ENCODE measurements at places on chromosomes 12 and 14. TPM values are rescaled to one million over a fixed set of nuclear protein-coding genes. Genes with fewer than 3 reads are reported as not detected.

Gene VDR
- total RNA-seq = 25.0 TPM

Gene NANOG
- not detected for total RNA-seq

Gene MCRS1
- total RNA-seq = 45.0 TPM

Gene RAB15
- total RNA-seq = 7.0 TPM

Gene SLC38A6
- 14.1 TPM for total RNA-seq

Gene SYCP3
- total RNA-seq = not detected

Gene FOXM1
- total RNA-seq = 17.4 TPM

Gene PRIM1
- 30.3 TPM for total RNA-seq

GRCh38 chr14:59320763-59321625 is 132.5 kb downstream of the DAAM1 start:
- DNase-seq = no peak

GRCh38 chr12:29223956-29224543 is 75.0 kb downstream of the FAR2 start:
- DNase-seq = no peak

- DNase-seq = no peak
Observed at GRCh38 chr14:53955671-53956426, 776 bp downstream of the BMP4 start.

GRCh38 chr12:89157413-89157812 is 194.9 kb downstream of the DUSP6 start:
- no peak for DNase-seq

DNA sequence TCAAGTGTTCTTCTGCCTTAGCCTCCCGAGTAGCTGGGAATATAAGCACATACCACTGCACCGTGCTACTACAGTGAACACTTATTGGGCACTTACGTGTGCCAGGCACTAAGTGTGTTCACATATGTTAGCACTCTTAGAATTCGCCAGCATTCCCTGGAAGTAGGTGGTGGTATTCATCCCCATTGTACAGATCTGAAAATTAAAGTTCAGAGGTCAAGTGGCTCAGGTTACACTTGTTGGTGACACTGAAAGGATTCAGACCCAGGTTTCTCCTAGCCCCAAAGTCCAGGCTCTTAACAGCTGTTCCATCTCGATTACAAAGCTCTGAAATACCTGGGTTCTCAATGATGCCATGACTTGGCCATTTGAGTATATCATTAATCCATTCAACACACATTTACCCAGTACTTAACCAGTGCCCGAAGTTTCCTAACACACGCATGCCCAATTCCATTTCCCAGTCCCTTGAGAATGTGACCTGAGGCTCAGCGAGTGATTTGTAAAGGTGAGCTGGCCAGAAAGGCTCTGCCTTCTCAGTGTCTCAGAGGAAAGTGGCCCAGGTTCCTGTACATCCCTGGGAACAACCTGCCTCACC is 4.8 kb downstream of the MVK start:
- no peak for DNase-seq

DNA sequence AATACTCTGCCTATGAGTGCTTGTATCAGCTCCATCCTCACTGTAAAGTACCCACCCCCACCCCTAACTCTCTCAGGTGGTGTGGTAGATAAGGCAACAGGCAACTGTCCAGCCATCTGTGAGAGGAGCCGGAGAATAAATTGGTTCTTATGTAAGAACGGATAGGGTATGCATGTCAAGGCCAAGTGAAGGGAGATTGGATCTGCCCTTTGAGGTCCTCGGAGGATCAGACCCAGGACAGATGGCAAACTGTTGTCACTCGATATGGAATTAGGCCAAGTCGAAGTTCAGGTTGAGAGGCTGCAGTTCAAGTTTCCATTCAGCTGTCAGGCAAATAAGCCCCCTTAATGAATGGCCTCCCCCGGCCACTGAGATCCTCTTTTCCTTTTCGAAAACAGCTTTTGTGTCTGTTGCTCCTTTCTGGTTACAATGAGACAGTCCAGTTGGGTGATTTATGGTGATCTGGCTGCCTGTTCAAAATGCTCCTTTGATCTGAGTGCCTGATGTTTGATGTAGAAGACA is 120.3 kb downstream of the VRK1 start:
- DNase-seq = no peak

DNA sequence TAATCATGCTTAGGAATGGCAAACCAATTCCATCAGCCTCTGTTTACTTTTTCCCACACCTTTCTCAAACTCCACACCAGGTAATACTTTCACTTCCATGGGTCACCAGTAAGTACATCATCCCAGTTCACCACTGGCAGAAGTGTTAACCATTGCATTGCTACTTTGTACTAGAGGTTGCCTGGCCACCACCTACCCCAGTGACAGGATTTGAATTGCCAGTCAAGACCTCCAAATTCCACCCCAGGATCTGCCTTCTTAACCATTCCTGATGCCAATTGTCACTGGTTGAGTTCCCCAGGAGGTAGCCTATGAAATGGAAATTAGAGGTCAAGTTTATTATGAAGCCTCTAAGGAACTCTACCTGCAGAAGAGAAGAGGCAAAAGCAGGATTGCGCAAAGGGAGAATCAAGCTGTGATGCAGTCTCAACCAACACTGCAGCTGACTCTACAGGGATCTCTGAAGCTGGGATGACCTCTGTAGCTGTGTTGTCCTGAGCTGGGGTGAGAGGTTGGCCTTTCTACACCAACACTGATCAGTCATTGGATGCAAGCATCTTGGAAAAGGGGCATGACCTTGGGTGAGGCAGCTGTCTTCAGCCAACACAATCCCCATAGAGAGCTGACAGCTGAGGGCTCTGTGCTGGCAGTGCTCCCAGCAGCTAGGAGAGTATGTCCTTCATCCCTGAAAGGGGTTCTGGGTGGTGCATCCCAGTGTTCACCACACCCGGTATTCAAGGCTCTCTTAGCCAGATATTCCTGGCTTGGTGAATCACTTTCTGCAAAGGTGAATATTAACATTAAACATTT is 37.0 kb upstream of the HMGA2 start:
- DNase-seq = no peak

DNA sequence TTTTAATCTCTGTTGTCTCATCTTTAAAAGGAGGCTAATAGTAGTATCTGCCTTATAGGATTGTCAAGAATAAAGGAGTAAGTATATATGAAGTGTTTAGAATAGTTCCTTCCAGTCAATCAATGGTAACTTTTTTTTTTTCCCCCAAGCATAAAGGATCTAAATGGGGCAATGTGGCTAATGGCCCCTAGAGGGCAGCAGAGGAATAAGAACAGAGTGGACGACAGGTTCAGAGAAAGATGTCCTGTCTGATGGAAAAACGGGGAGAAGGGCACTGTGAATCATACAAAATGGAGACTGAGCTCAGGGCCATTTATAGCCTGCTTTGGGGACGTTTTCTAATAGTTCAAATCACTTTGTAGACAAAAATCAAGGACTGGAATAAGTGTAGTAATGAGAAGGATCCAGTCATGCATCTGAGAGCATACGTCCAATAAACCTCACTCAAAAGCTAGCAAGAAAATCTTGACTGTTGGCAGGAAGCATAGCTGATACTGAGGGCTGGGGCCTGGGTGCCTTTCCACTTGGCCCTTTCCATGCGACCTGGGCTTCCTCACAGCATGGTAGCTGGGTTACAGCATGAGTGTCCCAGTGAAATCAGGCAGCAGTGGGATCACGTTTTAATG is 51.3 kb downstream of the IFNG-AS1 start:
- DNase-seq = no peak

GRCh38 chr12:76329159-76329558 is 19.1 kb downstream of the BBS10 start:
- no peak for DNase-seq

GRCh38 chr14:72686832-72687231 is 207.1 kb downstream of the DPF3 start:
- DNase-seq = no peak

- DNase-seq = no peak
Observed at GRCh38 chr12:68932128-68932960, 627 bp downstream of the CPM start.

GRCh38 chr12:166425-167075 is 47.4 kb downstream of the SLC6A12 start:
- no peak for DNase-seq

- DNase-seq = no peak
Observed at GRCh38 chr14:60206837-60207533, 41.8 kb upstream of the DHRS7 start.

DNA sequence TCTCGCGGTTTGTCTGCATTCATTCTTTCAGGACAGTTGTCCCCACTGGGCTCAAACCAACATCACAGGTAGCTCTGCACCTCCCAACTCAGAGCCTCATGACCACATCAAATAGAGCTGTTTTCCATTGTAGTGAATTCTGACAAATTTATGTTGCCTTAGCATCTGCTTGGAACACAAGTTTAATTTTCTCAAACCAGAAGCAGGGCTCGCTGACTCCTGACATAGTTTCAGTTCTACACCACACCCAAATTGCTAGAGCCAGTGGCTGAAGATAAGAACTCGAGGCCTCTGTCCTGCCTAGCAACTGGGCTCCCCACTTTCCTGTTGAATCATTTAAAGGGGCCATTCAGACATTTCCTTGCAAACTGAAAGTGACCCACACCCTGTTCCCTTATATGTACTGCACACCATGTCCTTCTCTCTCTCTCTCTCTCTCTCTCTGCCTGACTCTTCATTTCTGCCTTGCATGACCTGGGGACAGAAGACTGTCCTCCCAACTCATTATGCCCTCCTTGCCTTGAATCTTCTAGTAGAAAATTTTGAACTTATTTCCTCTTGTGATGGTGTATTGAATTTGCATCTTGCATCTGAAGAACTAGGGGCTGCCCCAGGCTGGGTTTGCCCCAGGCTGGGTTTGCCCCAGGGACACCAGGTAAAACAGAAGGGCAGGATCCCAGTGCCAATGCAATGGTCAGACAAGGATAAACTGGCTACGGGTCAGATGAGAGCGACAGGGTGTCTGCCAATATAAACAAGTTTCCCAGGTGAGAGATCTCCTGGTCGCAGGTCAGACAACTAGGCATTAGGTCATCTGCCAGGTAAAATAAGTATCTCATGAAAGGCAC is 9.7 kb upstream of the WSCD2 start:
- DNase-seq = no peak

DNA sequence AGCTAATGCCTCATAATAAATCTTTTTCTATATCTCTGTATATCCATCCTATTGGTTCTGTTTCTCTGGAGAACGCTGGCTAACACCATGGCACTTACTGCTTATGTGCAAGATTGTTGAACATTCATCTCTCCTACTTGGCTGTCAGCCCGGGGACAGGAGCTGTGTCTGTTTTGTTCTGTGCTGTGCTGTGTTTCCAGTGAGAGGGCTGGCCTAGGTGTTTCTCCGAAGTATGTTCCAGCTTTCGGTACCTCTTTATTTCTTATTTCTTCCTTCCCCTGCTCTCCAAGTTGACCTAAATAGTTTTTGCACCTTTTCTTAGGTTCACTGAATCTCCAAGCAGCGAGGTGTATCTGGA is 18.8 kb upstream of the NR4A1 start:
- DNase-seq = no peak

DNA sequence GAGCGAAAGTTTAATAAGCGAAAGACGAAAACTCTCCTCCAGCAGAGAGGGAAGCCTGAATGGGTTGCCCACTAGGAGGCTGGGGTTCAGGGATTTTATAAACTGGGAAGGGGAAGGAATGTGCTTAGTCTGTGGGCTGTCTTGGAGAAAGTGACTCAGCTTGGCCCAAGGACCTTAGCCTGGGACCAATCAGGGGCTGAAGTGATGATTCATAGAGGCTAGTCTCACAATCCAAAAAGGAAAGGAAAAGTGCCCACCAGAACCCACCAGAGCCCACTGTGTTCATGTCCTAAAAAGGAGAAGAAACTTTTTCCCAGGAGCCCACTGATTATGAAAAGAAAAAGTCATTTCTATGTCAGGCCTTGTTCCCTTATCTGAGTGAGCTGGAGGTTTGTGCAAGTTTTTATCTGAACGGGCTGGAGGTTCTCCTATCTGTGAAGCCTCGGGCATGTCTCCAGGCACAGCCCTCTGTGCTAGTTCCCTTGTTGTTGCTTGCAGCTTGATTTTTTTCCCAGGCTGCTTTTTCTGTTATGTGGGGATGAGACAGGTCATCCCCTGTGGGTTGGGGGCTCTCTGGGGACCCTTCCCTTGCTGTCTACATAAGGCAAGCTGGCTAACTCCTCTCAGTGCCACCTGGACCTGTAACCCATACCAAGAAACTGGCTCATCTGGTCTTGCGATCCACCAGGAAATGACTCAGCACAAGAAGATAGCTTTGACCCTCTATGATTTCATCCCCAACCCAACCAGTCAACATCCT is 8.3 kb upstream of the GOLGA5 start:
- no peak for DNase-seq

- no peak for DNase-seq
Observed at GRCh38 chr12:82149045-82149444, 209.1 kb downstream of the CCDC59 start.

GRCh38 chr12:23944067-23944466 is 5.4 kb downstream of the SOX5 start:
- DNase-seq = no peak

DNA sequence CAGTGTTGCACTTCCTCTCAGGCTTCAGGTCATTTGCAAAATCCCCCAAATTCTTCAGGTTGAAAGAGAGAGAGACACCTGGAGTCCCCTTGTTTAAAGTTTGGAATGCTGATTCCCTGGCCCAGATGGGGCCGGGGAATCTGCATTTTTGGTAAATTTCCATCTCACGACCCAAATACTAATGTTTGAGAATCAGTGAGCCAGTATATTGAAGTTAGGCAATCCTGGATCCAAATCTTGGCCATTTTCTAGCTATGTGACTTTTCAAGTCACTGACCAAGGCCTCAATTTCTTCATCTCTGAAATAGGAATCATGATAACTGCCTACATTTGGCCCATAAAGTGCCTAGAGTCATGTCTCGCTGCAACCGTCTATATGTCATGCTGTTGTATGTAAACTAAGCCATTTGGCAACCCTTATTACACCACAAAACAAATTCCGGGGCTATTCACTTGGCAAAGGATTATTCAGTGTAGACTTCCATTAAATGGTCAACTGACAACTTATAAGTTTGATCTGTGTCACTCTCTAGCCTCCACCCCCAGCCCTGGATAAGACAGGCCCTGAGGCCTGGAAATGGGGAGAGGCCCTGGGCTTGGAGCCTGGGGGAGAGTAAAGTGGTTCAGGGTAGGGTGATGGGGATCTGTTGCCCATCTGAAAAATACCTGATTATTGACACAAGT is 3.7 kb upstream of the ZFP36L1 start:
- DNase-seq = no peak

DNA sequence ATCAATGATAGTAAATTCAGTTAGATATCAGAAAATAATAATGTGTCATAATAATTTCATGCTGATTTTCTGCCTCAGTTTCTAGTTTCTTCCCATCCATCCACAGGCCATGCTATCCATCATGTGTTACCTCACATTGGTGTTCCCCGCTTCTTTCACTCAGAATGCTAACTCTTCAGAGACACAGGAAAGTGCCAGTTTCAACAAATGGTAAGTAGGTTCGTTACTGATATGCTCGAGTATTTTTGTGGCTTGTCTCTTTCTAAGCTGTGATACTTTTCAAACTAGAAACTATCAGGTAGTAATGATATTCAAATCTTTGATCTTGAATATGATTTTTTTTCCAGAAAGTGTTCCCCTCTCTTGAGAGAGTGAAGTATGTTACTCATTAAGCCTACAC is 1.5 kb downstream of the KLRB1 start:
- no peak for DNase-seq
